HL-60 (cell line): ENCODE measurements at places on chromosomes 13 and 19.

DNA sequence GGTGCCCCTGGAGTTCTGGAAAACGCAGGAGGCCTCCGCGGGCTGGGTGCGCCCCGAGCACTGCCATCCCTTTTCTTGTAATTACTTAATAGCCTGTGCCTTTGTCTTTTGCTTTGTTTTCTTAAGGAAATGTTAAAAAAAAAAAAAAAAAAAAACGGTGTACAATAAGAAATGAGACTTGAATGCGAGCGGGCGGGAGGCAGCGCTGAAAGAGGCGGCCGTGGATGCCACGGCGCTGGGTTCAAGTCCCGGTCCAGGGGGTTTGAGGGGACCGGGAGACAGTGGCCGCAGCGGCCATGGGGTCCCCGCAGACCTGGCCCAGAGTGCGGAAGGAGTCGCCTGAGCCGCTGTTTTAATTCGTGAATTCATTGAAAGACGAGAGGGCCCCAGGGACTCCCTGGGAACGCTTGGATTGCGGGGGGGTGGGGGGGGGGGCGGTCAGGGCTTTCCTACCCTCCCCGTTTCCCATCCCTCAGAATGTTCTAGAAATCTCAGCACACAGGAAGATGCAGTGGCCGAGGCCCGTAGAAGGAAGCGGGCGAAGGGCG lies 349.2 kb upstream of the ARGLU1 start:
- no peak for DNase-seq

DNA sequence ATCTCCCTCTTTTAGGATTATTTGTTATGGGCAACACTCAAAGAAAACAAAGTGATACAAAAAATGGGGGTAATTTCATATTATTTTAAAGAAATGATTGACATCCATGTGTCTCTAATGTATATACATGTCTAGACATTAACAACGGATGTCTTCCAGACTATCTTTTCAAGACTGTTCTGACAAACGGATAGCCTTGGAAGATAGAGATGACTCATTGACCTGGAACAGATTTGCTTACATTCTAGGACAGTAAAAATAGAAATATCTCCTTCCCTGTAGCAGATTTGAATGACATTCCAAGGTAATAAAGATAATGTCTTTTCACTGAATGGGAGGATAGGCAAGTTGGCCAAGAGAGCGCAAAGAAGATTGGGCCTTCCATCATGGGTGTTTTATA lies 26.2 kb upstream of the SLITRK6 start:
- DNase-seq = no peak

GRCh38 chr19:7872306-7873204 lies 1.6 kb downstream of the PRR36 start:
- no peak for DNase-seq

- DNase-seq = peak; percentile 56
Observed at GRCh38 chr19:8571006-8571411, 6.2 kb downstream of the MYO1F start.

- DNase-seq = no peak
Observed at GRCh38 chr19:3691726-3692125, 8.5 kb downstream of the PIP5K1C start.

DNA sequence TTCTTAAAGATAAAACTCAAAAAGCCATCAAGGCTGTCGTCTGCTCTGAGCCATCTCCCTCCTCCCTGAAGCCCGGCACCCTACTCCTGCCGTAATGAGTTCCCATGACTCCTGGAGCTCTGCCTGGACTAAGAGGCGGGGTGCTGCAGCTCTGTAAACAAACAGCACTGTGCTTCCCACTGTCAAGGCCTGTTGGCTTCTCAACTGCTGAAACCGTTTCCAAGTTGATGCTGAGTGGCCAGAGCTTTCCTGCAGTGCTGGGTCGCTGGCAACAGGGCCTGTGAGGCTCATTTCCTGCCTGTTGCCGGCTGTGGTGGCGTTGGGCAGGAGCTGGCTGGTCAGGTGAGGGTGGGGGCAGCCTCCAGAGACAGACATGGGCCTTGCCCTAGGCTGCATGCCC lies 26.7 kb upstream of the ISYNA1 start:
- DNase-seq = no peak

- DNase-seq = peak; percentile 74
Observed at GRCh38 chr19:54418030-54418929, 3.0 kb downstream of the TTYH1 start.

DNA sequence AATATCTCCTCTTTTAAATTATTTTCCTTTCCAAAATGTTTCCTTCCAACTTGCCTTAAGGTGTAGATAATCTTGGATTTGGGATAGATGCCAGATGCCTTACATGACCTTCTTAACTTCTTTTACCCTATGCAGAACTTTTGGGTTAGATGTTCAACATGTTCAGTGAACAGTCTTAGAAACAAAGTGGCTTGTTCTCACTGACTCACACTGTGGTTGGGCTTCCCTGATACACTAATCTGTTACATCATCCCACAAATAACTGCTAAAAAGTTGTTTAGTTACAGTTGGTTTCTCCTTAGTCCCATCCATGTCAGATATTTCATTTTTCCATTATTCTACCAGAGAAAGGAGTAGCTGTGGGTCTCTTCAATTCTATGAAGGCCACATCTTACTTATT lies 2638.2 kb downstream of the PCDH9 start:
- no peak for DNase-seq

GRCh38 chr13:89455741-89456140 lies 1784.6 kb downstream of the SLITRK5 start:
- no peak for DNase-seq

DNA sequence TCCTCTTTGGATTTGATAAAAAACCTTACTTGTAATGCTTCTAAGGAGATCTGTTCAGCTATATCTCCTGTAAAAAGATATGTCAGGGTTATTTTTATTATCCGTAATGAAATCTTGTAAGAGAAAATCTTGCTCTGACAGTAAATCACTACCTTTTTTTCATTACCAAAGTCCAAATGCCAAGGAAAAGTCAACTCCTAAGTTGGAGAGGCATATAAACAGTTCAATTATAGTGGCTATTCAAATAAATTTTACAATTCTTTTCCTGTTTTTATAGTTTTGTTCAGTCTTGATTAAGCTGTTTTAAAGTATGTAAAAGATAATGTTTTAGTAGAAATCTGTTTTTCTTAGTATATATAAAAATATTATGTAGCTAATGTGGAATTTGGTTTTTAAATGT lies 9.0 kb downstream of the KCTD4 start:
- DNase-seq = no peak

DNA sequence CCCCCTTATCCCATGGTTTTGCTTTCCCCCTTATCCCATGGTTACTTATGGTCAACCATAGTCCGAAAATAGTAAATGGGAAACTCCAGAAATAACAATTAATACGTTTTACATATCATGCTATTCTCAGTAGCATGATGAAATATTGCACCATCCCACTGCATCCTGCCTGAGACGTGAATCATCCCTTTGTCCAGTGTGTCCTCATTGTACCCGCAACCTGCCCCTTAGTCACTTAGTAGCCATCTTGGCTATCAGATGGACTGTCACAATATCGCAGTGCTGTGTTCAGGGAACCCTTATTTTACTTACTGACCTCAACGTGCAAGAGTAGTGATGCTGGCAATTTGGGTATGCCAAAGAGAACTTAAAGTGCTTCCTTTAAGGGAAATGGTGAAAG lies 10.5 kb upstream of the NBEA start:
- DNase-seq = no peak

- DNase-seq = no peak
Observed at GRCh38 chr19:46601318-46602224, at the start of gene CALM3. TSS of gene CALM3 (plus strand) at chr19:46601330. CDS start at chr19:46601435, 105 bp downstream.

GRCh38 chr19:38331728-38332127 lies 3.9 kb upstream of the CATSPERG start:
- no peak for DNase-seq

- DNase-seq = no peak
Observed at GRCh38 chr19:4472174-4472974, at the start of gene HDGFL2. TSS of gene HDGFL2 (plus strand) at chr19:4472297. CDS start at chr19:4472351, 54 bp downstream.

DNA sequence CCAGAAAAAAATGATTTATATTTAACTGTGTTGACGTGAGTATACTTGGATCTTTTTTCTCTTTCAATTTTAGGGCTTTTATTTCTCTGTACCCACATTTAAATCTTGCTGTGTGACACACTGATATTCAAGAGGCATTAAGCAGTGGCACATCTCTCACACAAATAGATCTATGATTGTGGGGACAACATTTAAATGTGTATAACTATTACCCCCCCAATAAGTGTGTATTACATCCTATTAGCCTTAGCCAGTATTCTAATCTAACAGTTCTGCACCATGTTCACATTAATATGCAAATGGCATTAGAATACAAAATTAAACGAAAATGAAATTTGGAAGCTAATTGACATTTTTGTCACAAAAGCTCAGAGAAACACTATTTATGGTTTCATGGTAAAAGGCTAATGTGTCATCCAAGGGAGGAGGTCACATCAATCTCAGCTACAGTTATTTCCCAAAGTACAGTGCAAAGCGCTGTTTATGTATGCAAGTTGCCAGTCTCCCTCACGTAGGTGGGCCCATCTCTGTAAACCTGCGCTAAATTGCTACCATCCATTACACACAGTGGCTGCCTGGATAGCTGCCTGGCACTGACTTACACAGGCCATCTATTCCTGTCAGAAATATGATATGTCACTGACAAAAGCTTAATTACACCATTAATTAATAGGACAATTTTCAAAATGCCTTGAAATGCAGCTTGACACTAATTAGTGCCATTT lies 984.7 kb upstream of the PCDH9 start:
- DNase-seq = no peak

DNA sequence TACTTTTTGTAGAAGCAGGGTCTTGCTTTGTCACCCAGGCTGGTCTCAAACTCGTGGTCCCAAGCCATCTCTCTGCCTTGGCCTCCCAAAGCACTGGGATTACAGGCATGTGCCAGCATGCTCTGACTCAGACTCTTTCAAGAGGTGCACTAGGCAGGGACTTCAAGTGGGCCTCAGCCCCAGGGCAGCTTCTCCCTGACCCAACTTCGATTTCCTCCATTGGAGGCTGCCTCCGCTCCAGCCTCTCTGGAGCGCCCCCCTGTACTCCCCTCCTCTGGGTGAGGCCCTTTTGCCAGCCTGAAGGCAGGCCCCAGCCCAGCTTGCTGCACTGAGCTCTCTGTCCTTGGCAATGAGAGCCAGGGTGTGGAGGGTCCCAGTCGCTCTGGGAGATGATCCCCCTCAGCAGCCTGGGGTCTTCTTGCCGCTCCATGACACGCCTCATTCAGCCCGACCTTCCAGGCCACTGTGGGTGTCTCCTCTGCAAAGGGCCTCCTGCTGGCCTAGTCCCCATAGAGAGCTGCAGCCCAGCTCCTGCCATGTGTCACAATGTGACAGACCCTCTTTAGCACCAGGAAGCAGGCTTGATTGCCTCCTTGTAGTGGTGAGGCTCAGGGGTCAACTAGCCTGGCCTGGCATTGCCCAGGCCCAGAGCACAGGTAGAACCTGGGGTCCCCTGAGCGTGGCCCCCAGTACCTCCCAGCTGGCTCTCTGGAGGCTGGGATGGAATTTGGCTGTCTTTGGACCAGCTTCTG lies 16.4 kb downstream of the CARM1 start:
- DNase-seq = no peak

DNA sequence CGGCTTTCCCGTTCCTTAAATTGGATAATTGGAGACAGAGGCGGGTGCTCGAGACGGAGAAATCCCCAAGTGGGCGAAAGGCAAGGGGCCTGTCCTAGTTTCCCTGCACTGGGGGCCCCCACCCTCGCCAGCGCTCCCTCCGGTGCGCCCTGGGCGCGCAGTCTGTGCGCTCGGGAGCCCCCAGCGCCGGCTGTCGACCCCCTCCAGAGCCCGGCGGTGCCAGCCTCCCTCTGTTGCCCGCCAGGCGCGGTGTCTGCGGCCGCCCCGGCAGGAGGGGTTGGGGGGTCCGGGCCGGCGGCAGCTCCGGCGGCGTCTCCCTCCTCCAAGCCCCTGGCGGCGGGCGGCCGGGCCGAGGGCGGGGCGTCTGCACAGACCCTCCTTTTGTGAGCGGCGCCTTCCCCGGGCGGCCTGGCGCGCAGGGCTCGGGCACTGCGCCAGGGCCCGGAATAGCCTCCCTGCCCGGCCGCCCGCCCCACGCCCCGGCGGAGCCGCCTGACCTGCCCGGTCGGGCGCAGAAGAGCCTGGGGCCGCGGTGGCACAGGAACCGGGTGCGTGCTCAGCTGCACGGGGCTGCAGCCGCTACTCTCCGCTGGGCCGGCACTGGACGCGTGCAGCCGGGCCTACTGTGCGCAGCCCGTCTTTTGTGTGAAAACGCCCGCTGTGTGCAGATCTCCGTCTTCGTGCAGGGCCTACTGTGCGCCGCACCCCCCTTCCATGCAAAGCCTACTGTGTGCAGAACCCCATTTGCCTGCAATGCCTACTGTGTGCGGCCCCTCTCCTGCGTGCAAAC lies 13.2 kb downstream of the GADD45B start:
- DNase-seq = no peak

DNA sequence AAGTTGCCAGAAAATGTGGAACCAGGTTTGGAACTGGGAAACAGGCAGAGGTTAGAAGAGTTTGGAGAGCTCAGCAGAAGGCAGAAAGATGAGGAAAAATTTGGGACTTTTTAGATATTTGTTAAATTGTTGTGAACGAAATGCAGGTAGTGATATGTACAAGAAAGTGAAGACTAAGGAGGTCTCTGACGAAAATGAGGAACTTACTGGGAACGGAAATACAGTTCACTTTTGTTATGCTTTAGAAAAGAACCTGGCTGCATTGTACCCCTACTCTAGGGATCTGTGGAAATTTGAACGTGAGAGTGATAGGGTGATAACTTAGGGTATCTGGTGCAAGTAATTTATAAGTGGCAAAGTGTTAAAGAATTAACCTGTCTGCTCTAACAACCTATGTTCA lies 632.4 kb downstream of the SLITRK5 start:
- DNase-seq = no peak

DNA sequence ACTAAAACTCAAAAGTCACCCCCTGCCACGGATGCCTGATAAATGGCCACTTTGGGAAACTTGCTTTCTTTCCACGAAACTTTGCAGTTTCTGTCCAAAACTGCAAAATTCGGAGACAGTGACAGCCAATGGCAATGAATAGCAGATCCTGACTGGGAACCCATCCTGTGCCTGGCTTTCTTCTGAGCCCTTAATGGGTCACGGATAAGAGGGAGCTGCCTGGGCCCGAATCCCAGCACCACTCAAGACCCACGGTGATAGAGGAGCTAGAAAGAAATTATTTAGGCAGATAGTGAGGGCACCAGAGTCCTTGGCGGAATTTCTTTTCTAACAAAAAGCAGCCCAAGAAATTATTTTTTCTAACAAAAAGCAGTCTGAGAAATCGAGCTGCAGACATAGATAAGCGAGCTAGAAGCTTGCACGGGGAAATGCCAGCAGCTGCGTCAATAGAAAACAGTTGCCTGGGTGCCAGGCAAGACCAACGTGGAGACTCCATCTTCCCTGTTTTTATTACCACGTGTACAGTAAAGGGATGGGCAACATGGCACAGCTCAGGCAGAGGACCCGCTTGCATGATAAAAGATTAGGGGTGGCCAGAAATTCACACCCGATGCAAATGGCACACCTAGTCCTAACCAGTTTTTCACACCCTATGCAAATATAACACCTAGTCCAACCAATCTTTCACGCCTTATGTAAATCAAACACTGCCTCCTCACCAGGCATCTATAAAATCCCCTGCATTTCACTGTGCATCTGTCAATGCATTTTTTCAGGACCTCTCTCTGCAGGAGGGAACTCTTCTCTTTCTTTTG lies 7.1 kb upstream of the HSH2D start:
- DNase-seq = no peak
